ENCODE measurements at places on chromosomes 6 and 20. TPM values are rescaled to one million over a fixed set of nuclear protein-coding genes. Genes with fewer than 3 reads are reported as not detected.

GRCh38 chr6:88985901-88986300, 22.5 kb upstream of the RNGTT start:
- no peak for DNase-seq

GRCh38 chr6:109962271-109962670, 15.8 kb upstream of the GPR6 start:
- DNase-seq: no peak

Gene ANGPT4
- not detected for total RNA-seq

- no peak for DNase-seq
Observed at GRCh38 chr20:21208999-21209398, 83.1 kb downstream of the KIZ start.

Measured in pulmonary artery endothelial cell (primary cell).